ENCODE measurements at places on chromosomes 16 and 17.

DNA sequence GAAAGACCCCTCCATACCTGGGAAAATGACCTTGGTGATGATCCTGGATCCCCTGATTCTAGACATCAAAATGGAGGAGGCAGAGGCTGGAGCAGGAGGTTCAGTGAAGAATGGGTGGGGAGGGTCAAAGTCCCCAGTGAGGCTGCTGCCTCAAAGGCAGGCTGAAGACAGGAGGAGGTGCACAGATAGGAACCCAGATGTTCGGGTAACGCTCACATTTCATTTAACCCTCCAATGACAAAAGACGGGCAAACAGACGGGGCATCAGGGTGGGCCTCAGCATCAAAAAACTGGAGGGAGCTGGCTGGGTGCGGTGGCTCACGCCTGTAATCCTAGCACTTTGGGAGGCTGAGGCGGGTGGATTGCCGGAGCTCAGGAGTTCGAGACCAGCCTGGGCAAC is at the start of gene ANKRD40CL:
Gene ANKRD40CL (minus strand): TSS at position 73 of the 400 bp plus-strand sequence. CDS start 605 bp downstream, outside the sequence.
- no peak for ATAC-seq

DNA sequence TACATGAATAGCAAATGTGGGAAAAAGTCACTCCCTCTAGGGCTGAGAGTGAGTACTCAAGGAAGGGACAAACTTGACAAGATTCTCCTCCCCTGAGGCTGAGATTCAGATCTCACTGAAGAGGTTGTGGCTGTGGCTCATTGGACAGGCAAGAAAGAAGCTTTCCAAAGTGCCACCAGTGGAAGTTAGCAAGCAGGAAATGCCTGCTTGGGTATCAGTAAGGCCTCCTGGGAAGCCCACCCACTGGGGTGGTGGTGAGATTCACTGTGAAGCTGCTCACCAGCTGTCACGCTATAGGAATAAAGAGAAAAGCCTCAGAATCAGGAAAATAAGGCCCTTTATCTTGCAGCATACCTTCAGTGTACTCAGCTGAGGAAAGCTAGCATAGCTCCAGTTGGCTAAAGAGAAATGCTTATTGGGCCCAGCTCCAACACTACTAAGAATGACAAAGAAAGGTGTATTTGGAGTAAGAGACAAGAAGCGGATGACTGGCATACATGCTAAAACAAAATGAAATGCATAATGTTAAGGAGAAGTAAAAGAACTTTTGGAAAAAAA is 274.4 kb upstream of the TOM1L1 start:
- ATAC-seq: no peak

DNA sequence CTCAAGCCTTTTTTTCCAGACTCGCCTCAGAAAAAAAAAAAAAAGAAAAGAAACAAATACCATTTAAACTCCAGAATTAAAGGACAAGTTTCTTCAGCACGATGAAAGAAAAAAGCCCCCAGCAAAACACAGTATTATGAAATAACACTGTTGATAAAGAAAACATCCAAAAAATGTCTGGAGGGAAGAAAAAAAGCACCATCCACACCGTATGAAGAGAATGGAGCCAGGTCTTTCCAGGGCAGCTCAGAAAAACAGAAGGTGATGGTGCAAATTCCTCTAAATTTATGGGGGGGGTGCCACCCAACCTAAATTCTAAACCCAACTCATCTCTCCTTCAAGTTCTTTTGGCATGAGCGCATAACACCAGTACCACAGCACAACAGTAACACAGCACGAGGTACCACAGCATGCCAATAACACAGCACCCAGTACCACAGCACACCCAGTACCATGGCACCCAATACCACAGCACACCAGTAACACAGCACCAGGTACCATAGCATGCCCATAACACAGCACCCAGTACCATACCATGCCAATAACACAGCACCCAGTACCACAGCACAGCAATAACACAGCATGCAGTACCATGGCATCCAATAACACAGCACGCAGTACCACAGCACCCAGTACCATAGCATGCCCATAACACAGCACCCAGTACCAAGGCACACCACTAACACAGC is 19.0 kb downstream of the AXIN1 start:
- ATAC-seq: no peak

DNA sequence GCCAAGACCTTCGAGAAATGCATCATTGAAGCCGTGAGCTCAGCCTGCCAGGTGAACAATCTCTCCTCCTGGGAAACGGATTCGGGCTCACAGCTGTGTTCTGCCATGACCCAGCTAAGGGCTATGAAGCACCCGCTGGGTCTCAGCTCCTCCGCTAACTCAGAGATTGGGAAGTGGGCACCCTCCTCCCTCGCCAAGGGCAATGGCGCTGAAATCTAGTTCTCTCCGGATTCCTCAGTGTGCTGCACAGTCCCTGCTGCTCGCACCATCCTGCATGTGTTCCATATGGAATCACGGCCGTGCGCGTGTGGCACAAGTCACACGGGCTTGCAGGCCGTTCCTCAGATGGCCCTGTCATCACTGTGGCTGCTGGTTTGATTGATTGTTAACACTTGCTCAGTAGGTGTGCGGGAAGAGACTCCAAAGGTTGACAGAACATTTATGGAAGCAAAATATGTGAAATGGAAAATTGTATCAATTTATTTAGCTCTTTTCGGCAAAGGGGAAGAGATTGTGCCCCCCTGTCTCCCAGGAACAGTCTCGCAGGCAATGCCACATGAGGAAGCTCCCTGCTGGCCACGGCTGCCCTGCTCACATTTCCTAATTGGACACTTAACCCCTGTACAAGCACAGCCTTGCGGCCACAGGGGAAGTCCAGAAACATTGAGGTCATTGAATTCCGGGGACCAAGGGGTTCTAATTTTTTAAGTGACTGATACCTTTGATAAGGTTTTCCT is 58.8 kb downstream of the RNF213 start:
- no peak for ATAC-seq

DNA sequence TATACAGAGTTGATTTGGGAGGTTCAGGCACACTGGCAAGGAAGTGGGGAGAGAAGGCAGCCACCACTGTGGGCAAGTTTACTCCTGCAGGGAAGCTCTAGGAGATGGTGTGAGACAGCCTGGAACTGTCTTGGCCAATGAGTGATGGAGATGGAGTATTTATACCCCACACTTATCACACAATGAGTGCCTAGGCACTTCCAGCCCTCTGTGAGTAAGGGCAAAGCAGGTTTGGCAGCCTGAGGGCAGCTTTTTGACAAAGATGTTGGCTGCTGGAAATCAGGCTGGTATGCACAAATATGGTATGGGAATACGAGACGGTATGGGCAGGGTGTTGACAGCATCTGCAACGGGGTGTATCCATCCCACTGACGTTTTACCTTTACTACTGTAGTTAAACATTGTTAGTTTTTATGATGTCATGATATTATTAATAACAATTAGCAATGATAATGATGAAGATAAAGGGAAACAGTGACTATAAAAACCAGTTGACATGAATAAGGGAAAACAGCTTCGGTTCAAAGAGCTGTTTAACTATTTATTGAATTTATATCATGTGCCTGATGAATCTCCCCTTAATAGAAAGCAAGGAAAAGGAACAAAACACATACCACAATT is 149.9 kb downstream of the CDK5R1 start:
- ATAC-seq: no peak

DNA sequence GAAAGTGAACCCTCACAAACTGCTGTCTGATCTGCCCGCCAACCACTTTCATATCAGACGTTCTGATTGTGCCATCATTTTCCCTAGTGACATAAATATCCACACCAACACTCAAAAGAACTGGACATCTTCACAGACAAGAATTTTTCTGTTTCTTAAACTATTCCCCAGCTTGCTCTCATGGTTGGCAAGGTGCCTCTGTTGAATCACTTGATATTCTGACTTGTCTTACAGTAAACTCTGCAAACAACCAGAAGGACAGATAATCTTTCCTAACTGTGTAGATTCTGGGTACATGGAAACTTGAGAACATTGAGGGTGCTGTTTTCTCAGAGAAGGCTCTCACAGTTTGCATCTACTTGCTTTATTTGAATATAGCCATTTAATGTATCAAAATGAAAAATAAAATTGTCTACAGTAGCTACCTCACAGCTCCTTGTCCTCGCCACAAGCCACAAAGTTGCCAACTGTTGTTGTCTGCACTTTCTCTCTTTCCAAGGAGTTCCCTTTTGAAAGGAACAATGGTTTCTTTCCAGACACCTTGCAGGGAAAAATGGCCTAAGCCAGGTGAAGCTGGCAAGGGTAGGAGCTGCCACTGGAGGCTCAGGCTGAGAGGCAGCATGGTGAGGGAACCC is 46.0 kb upstream of the ADAMTS18 start:
- no peak for ATAC-seq

- peak; percentile 62 for ATAC-seq
Observed at GRCh38 chr17:43645765-43646481, 15.8 kb downstream of the MEOX1 start.

DNA sequence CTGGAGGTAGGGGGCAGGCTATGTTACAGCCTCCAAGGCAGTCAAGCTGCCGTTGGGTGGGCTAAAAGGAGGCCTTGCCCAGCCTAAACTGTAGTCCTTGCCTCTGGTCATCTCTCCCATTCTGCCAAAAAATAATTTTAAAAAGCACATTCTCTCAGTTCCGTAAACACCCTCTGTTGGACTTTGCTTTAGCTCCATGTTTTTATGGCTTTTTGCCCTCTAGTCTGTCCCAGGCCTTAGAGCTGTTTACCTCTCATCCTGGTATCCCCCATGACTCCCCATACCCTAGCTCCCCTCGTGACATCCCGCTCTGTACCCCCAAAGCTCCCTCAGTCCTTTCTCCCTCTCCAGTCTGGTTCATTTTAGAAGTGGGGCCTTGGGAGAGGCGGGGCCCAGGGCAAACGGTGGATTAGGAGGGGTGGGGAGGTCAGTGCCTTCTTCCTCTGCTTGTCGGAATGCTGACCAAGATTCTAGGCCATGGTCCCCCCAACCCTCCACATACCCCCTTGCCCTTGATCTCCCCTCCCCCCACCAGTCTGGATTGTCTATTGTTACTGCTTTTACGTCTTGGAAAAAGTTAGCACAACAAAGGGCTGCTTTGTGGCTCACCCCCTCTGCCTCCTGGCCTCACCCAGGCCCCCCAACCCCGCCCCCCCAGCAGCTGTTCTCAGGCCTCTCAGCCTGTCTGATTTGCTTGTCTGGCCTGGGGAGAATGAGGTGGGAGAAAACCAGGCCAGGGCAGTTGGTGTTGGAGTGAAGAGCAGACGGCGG is 18.4 kb downstream of the GJD3 start:
- no peak for ATAC-seq

DNA sequence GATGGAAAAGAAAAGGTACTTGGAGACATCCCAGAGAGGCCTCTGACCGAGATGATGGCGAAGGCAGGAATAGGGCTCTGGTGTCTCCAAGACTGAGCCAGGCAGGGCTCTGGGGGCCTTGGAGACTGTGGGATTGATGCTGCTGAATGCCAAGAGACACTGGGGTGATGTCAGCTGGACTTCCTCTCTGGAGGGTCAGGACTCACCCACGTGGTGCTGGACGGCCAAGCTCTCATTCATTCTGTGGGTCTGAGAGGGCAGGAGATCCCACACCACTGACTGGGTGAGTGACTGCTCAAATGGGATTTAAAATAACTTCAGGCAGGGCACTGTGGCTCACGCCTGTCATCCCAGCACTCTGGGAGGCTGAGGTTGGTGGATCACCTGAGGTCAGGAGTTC is 64.8 kb downstream of the NT5M start:
- no peak for ATAC-seq

- no peak for ATAC-seq
Observed at GRCh38 chr16:63372283-63372682, 1336.0 kb upstream of the CDH8 start.

GRCh38 chr17:48908853-48909394 is 717 bp downstream of the UBE2Z start:
- peak; percentile 50 for ATAC-seq

DNA sequence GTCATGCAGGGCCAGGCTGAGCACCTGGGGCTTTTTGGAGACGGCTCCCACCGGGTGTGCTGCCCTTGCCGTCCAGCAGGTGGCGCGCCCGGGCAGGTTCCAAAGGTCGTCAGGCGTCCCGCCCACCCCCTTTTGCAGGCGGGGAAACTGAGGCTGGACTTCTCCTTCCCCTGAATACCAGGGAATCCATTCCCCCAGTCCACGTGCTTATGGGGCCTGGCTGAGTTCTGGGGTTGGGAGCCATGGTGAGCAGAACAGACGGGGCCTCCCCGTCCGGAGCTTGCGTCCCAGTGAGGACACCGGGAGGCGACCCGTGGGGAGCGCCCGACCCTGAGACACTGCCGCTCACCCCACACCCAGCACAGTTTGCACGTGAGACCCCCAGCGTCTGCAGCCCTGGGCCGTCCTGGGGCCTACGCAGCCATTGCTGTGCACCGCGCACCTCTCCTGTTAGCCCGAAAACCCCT is 51.8 kb upstream of the JPH3 start:
- no peak for ATAC-seq

DNA sequence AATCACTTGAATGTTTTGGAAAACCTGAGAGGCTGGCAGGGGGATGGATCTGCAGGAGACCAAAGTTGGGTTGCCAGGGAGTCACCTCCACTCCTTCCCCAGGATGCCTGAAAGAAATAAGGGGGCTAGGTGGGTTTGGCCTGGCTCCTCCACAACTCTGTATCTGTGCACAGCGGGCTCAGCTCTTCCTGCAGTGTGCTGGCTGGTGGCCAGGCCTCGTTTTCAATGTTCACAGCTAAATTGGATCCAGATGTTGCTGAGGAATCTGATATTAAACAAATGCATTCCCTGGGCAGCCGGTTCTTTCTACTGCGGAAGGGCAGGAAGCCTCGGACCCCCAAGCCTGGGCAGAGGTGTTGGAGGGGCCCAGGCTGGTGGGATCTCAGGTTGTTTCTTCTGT is 106.2 kb downstream of the N4BP1 start:
- ATAC-seq: no peak

GRCh38 chr17:38905375-38905774 is 20.0 kb upstream of the LASP1NB start:
- ATAC-seq: no peak

- ATAC-seq: no peak
Observed at GRCh38 chr16:11676799-11677198, 8.5 kb downstream of the SNN start.

DNA sequence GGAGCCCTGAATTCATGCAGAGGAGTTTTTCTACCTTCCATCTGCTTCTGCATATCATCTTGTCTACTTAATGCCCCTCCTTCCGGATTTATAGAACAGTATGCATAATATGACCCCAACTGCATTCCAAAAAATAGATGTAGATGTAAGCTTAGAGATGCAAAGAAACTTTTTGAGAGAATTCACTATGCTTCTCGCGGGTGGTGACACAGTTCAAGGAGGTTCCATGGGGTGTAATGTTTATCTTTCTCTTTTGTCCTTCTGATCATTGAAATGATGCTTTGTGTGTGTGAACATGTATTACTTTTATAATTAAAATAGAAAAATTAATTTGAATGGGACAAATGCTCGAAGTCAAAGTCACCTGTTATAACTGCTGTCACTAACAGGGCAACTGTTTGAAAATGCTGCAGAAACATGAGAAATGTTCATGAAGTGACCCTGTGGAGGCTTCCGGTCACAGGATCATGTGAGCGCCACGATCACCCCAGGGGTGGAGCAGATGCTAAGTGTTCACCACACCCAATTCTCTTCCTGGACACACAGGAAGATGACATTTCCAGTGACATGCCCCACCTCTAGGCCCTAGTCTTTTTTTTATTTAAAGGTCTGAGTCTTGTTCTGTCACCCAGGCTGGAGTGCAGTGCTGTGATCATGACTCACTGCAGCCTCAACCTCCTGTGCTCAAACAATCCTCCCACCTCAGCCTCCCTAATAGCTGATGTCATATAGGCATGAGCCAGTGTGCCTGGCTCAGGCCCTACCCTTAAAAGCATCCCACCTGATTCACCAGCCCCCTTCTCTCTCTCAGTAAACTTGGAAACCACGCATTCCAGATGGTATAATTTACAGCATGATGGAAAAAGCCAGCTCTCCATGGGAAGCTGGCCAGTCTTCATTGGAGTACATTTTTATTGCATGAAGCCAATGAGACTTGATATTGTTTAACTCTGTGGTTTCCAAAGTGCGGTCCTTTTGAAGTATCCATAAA is 21.0 kb upstream of the AGRP start:
- ATAC-seq: peak; percentile 97

Data from activated T-helper 17 cell treated with anti-CD3 and anti-CD28 coated beads, Interleukin-2, amount 50 U/mL, for 72 hours (primary cell).